ENCODE measurements at places on chromosomes 5 and 9. TPM values are rescaled to one million over a fixed set of nuclear protein-coding genes. Genes with fewer than 3 reads are reported as not detected.

GGTA1 gene
- total RNA-seq: under 0.01 TPM

SHC3 gene
- total RNA-seq: 20.9 TPM

ALDH7A1 gene
- total RNA-seq: 52.8 TPM

EQTN gene
- not detected for total RNA-seq

WDR31 gene
- total RNA-seq: 2.8 TPM

CLINT1 gene
- 71.2 TPM for total RNA-seq

HTR4 gene
- total RNA-seq: not detected

CDKN2B-AS1 gene
- 5.6 TPM for total RNA-seq

GPR150 gene
- total RNA-seq: 0.32 TPM

ARHGEF28 gene
- 2.5 TPM for total RNA-seq

ANXA1 gene
- 602 TPM for total RNA-seq

Measured in bronchial smooth muscle cell (primary cell).